ENCODE measurements at places on chromosomes 5 and 9.

- H3K27me3 ChIP-seq = no peaks in the 10 kb centered on the region
- H3K4me3 ChIP-seq = no peak overlapping the region
- H3K36me3 ChIP-seq = no peaks in the 10 kb centered on the region
- no peaks in the 10 kb centered on the region for H3K4me1 ChIP-seq
- DNase-seq = no peak
Measured at GRCh38 chr9:34995670-34996060, 6.1 kb downstream of the DNAJB5 start.

- no peak for DNase-seq
- H3K4me3 ChIP-seq = no peak overlapping the region
- H3K27me3 ChIP-seq = no peaks in the 10 kb centered on the region
- H3K4me1 ChIP-seq = no peaks in the 10 kb centered on the region
- H3K27ac ChIP-seq = no peak overlapping the region
Measured at GRCh38 chr5:135163964-135164363, 129.9 kb upstream of the PITX1 start.

DNA sequence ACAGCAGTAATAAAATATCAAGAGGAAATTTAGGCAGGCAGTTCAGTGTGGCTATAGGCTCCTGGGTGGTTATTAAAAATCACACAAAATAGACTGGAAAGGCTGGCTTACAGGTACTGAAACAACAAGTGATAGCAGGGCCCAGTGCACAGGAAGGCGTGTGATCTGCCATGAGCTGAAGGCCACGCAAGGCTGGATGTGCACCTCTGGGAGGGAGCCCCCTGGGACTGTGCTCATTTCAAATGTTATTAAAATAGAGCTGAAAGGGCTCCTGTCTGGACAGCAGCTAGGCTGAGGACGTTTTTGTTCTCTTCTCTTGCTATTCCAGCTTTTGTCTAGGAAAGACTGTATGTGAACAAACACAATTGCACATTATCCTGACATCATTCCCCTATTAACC, 324.3 kb upstream of the RFX3 start:
- H3K27ac ChIP-seq = no peak overlapping the region
- no peaks in the 10 kb centered on the region for H3K27me3 ChIP-seq
- H3K4me1 ChIP-seq = no peaks in the 10 kb centered on the region
- no peak for DNase-seq

GRCh38 chr5:158514986-158515359, 584.7 kb downstream of the EBF1 start:
- no peaks in the 10 kb centered on the region for H3K27me3 ChIP-seq
- no peaks in the 10 kb centered on the region for H3K4me1 ChIP-seq
- no peak overlapping the region for H3K27ac ChIP-seq
- H3K4me3 ChIP-seq = no peak overlapping the region
- no peak for DNase-seq

DNA sequence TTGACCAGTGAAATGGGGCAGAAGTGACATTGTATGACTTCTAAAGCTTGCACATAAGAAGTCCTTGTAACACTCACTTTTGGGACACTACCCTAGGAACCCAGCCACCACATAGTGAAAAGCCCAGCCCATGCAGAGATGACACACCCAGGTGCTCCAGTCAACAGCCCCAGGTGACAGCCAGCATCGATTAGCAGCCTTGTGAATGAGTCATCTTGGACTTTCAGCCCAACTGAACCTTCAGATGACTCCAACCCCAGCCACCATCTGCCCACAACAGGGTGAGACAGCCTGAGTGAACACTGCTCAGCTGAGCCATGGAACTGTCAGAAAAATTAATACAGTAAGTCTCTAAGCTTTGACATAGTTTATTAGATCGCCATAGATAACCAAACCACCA, 458.6 kb downstream of the ZSWIM6 start:
- H3K4me3 ChIP-seq = no peak overlapping the region
- H3K4me1 ChIP-seq = no peaks in the 10 kb centered on the region
- no peaks in the 10 kb centered on the region for H3K27me3 ChIP-seq
- no peak for DNase-seq
- no peak overlapping the region for H3K27ac ChIP-seq
- H3K36me3 ChIP-seq = no peaks in the 10 kb centered on the region

DNA sequence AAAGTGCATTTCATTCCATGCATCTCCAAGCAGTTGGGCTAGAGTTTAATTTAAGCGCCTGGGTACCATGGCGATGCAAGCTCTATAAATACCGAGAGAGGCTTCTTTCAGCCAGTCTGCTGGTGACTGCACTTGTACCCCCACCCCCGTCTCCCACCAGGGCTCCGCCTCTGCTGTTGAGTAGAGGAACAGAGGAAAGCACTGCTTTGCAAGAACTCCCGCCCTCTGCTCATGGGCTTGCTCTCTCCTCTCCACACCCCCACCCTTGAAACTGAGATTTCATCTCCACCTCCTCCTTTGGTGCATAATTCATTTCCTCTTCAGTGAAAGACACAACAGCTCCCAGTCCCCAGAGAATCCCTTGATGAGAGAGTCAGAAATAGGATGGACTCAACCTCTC, 5.1 kb upstream of the WWC1 start:
- no peak overlapping the region for H3K4me3 ChIP-seq
- no peak overlapping the region for H3K27ac ChIP-seq
- H3K36me3 ChIP-seq = no peaks in the 10 kb centered on the region
- H3K27me3 ChIP-seq = no peaks in the 10 kb centered on the region
- peaks cover 18% of the 10 kb centered on the region for H3K4me1 ChIP-seq

GRCh38 chr5:179908528-179908927, 831 bp upstream of the TBC1D9B start:
- peak; percentile 12 for DNase-seq
- H3K36me3 ChIP-seq = peaks cover 4% of the 10 kb centered on the region
- H3K4me3 ChIP-seq = no peak overlapping the region
- H3K27ac ChIP-seq = no peak overlapping the region
